RPMI8226 (cell line): ENCODE measurements at places on chromosomes 11 and 22.
A peak's percentile ranks its signal among the peaks of the same experiment; 100 is the strongest.

- no peak for DNase-seq
Measured at GRCh38 chr22:19578180-19579004, 54.2 kb upstream of the CLDN5 start.

GRCh38 chr11:21650961-21651360 is 541.9 kb upstream of the ANO5 start:
- no peak for DNase-seq

DNA sequence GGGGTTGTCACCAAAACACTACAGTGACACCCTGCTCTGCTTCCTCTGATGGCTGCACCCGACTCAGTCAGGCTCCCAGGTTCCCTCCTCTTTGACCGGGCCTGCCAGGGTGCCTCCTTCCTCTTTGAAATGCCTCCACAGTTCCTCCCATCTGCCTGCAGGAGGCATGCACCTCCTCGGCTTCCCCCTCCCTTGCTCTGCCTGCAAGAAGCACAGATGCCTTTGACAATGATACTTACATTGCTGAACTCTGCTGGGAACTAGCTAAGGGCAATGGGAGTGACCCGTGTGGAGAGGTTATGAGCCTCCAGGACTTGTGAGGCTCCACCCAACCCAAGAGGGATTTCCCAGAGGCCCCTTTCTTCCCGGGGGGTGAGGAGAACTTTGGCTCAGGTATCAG is 674.1 kb downstream of the OPCML start:
- DNase-seq = no peak

- no peak for DNase-seq
Measured at GRCh38 chr22:48805516-48805915, 1022.2 kb downstream of the BRD1 start.

GRCh38 chr11:132844956-132845696 is 687.2 kb downstream of the OPCML start:
- no peak for DNase-seq

DNA sequence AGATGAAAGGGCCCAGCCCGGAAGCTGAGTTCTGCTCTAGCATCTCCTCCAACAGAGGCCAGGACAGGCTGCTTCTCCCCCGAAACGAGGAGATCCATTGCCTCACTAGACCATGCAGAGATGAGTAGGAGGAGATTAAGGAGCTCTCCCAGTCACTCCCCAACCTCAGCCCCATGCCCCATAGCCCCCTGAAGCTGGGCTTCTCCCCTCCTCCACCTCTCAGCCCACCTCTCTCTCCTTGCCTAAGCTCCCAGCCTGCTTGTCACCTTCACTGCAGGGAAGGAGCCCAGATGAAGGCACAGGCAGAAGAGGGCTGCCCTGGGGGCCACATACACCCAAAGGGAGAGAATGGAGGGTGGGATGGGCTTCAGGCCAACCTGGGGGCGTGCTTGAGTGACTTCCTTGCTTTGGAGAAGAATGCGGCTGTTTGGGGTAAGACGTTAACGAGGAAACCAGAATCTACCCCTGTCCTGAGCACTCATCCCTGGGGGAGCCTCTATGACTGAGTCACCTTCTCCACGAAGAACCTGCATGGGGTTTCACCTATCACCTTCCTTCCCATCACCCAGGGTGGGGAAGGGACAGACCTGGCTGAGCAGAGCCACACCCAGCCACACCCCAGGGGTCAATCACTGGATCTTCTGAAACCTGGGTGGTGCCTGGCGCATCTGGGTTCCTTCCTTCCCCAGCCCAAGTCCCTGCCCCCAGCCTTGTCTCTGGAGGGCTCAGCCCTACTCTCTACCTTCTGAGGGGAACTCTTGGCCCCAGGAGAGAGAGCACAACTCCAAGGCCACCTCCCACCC is 11.6 kb upstream of the GNAZ start:
- no peak for DNase-seq

DNA sequence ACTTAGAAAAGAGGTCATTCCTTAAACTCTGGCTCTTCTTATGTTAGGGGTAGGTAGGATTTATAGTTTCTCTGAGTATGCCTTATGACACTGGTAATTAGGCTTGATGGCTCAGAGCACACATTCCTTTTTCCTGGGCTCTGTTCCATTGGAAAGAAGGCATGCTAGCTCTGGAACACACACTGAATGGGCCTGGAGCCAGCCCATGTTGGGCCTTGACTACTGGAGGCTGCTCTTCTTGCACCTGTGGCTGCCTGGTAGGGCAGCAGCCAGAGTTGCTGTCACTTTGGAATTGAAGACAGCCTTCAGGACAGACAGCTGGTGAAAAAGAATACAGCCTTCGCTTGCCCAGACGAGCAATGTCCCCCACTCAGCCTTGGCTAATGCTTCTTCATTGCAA is 18.2 kb downstream of the MCAM start:
- no peak for DNase-seq

DNA sequence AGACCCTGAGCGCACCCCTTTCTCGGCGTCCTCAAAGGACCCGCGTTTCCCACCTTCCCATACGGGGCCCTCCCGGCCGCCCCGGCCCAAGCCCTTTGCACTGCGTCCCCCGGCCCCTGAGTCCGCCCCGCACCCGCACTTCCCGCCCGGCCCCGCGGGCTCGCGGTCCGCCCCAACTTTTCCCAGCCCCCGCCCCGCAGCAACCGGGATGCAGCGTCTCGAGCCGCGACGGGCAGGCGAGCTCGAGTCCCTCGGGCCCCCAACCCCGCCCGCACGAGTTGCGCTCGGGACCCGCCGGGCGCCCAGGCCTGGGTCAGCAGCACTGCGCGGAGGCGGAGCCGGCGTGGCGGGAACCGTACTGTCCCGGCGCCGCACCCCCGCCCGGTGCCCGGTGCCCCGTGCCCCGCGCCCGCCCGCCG is 371 bp downstream of the SMCO4 start:
- no peak for DNase-seq

- DNase-seq = peak; percentile 79
Measured at GRCh38 chr22:31346255-31346732, at the start of gene PATZ1. TSS of gene PATZ1 (minus strand) at chr22:31346346. CDS start at chr22:31345602, 744 bp downstream.

GRCh38 chr11:72781313-72782080 is 12.3 kb downstream of the STARD10 start:
- DNase-seq = peak; percentile 30

- DNase-seq = no peak
Measured at GRCh38 chr22:21067901-21068680, 22.3 kb downstream of the LRRC74B start.

GRCh38 chr11:57511741-57512430 is 3.6 kb downstream of the SLC43A1 start:
- no peak for DNase-seq

DNA sequence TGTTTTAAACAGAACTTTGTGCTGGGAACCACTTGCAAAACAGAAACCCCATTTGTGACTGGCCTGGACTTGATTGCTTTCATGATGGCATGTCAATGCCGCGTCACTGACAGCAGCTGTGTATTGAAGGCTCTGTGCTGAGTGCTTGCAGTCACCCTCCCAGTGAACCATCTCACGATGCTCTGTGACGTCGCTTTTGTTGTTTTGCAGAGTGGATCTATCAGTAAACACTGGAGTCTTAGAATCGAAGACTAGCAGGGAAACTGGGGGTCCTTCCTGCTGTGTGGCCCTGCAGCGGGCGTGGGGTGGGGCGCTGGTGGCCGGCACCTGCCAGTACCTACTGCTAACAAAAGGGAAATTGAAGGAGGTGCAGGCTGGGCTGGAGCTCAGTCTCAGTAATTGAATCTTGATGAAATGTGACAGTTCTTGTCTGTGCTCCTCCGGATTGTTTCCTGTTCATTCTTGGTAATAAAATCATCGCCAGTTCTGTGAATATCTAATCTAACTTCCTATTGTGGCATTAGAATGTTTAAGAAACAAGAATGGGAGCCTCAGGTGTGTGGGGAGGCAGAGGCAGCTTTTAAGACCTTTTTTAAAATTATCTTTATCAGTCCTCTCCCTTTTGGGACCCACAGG is 50.5 kb upstream of the PARVG start:
- no peak for DNase-seq

DNA sequence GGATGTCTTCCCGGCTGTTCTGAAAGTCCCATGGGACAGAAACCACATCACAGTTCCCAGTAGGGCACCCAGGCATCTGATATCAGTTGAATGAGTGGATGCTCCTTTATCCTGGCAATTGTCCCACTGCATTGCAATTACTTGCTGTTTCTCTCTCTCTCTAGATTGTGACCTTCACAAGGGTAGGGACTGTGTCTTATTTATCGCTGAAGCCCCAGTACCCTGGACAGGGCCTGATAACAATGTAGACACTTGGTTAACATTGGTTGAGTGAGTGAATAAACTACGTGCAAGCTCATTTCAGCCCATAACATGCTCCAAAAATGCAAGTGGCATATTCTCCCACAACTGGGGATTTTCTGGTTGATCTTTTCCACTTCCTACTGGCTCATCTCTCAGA is 193.7 kb upstream of the NARS2 start:
- no peak for DNase-seq

- DNase-seq = no peak
Measured at GRCh38 chr11:119701591-119702549, 27.1 kb downstream of the NECTIN1 start.

GRCh38 chr11:96215110-96215782 is 127.7 kb downstream of the MAML2 start:
- DNase-seq = peak; percentile 89

GRCh38 chr11:71223671-71224660 is 28.4 kb downstream of the SHANK2 start:
- no peak for DNase-seq

DNA sequence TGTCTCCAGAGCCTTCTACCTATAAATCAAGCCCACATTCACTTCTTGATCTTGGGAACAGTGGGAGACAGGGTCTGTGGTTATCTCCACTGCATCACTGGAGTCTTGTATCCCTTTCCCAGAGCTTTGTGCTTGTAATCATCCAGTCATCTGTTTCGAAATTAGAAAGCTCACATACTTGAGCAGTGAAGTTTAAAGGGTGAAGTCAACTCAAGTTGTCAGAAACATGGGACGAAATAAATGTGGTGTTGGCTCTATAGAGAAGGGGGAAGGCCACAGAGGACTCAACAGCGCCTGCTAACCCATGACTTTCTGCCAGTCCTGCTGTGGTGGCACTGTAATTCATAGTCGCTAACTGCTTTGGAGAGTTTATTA is 197.5 kb downstream of the DBX1 start:
- DNase-seq = no peak

DNA sequence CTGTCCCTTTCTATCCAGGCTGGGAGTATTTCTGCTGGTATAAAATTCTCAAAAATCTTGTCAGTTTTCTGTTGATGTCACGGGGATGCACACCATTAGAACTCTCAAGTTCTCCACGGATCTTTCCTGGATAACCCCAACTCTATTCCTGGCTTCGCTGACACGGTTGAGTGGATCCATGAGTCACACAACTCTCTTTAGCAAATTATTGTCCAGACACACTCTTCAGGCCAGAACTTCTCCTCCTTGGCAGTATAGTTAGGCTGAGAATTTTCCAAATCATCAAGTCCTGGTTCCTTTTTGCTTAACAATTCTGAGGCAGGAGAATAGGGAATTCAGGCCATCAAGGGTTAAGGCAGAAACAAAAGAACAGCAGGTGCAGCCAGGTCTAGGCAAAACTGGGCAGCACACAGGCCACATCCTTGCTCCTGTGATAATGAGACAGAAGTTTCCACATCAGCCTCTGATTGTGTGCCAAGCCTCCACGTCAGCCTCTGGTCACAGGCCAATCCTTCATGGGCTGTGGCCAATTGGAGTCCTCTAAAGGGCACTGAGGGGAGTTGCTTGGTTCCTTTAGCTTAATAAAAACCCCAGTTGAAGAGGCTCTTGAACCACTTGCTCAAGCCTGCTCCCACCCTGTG is 5.7 kb upstream of the ACAT1 start:
- peak; percentile 75 for DNase-seq

GRCh38 chr11:61332281-61332796 is 566 bp downstream of the DDB1 start:
- no peak for DNase-seq

GRCh38 chr22:38317995-38318715 is 922 bp upstream of the CSNK1E start:
- DNase-seq = no peak

DNA sequence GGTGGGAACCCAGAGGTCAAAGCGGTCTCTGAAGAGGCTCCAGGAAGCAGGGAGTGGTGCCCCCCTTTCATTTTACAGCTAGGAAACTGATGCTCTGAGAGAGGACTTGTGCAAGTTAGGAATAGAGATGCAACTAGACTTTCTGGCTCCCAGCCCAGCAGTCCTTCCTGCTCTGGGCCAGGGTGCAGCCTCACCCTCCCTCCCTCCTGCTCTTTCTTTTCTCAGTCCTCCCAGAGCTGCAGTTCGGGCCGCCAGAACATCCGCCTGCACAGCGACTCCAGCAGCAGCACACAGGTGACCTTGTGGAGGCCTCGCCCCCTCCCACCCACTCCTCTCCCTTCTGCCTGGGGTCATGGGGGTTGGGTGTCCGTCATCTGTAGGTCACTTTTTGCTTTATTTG is 51.5 kb downstream of the LHFPL7 start:
- DNase-seq = peak; percentile 91

DNA sequence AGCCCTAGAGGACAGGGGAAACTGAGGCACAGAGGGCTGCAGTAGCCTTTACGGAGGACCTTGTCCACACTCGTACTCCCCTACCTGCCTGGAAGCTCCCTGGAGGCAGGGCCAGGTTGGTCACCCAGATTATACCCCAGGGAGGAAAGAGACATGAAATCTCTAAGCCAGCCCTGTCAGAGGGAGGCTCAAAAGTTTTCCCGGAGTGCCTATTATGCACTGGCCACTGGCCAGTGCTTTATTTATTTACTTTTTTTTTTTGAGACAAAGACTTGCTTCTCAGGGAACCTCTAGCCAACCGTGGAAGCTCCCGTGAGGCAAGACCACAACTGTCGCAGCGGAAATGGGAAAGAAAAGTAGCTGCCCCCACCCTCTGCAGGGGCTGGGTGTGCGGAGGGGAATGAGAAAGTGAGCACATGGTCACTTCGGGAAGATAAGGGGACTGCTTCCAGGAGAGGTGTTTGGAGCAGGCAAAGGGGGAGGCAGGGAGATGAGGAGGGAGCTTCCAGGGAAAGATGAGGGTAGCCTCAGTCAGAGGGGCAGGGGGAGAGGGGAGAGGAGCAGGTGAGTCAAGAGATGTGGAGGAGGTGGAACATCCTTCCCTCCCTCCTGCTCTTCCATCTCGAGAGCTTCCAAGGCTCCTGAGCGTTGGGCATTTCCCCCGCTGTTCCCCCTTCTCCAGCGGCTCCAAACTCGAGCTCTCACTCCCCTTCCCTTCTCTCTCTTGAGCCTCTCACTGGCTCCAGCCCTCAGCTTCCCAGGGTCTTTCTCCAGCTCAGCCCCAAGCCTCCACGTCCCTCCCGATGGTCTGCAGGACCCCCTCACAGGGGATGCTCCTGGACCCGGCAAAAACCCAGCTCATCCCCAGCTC is 4.3 kb downstream of the IL2RB start:
- DNase-seq = no peak

DNA sequence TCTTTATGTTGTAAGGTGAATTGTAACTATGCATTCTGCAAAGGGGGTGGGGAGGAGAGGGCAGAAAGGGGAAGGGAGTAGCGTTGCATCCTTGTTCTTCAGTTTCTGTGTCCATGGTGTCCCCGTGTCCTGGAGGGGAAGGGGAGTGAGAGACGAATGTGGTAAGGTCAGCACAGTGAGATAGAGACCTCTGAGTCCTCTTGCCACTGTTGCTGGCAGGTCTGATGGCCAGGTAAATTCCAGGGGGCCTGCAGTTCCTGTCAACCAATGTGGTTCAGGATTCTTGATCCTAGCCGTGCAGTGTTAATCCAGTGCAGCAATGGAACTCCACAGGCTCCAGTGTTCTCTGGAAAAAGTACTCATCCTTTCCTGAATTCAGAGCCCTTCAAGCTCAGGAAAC is 14.6 kb upstream of the ADSL start:
- DNase-seq = no peak

- DNase-seq = no peak
Measured at GRCh38 chr11:7640816-7641215, 32.5 kb downstream of the CYB5R2 start.
